ENCODE measurements at places on chromosomes 4 and X.
A peak's percentile ranks its signal among the peaks of the same experiment; 100 is the strongest.

DNA sequence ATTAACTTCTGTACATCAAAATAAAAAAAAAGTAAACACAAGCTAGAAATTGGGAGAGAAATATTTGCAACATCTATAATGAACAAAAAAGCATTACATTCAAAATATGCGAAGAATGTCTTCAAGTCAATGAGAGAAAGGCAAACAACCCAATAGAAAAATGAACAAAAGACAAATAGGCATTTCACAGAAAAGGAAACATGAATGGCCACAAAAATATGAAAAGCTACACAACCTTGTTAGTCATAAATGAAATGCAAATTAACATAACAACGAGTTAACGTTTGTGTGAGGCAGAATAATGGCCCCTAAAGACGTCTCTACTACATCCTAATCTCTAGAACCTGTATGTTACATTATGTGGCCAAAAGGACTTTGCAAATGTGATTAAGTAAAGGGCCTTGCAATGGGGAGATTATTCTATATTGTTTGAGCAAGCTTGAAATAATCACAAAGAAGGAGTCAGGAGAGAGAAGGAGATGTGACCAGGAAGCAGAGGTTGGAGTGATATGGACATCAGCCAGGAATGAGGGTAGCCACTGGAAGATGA lies 86.8 kb downstream of the WDFY3 start:
- H3K36me3 ChIP-seq: no peaks in the 10 kb centered on the region
- no peak overlapping the region for H3K27ac ChIP-seq
- no peaks in the 10 kb centered on the region for H3K4me1 ChIP-seq
- no peaks in the 10 kb centered on the region for H3K27me3 ChIP-seq

DNA sequence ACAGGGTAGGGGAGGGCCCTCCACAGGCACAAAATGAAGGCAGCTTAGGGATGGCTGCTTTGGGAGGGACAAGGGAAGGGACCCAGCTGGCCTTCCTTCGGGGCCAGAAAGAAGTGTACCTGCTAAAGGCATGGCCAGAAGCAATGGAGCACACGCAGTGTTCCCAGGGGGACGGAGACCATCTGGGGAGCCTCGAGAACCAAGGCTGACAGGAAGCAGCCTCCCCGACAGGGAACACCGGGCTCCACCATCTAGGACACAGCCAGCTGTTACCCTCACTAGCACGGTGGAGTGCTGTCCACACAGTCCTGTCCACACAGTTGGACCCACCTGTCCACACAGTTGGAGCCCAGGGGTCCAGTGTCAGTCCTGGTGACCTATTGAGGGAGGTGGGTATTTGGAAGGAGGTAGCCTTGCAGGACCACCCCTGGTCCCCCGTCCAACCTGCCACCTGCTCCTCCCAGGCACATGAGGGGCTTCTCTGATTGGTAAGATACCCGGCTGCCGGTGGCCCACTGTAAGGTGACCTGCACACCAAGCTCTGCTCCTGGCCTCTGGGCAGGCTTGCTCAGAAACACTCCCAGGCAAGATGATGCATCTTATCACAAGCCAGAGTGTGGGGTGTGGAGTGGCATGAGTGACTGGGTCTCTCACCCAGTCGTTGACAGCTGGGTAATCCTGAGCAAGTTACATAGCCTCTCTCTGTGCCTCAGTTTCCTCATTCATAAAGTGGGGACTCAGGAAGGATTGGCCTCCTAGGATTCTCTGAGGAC lies 20.5 kb upstream of the AFAP1 start:
- peak overlapping the region; percentile 94 for H3K27ac ChIP-seq
- no peaks in the 10 kb centered on the region for H3K36me3 ChIP-seq
- H3K4me3 ChIP-seq: peak overlapping the region; percentile 42
- DNase-seq: no peak
- H3K27me3 ChIP-seq: peaks cover 7% of the 10 kb centered on the region

GRCh38 chrX:9337046-9337445 lies 127.8 kb upstream of the TBL1X start:
- DNase-seq: no peak
- H3K4me1 ChIP-seq: peaks cover 44% of the 10 kb centered on the region
- no peak overlapping the region for H3K4me3 ChIP-seq

- peaks cover 14% of the 10 kb centered on the region for H3K36me3 ChIP-seq
- H3K4me1 ChIP-seq: peaks cover 42% of the 10 kb centered on the region
- H3K27ac ChIP-seq: no peak overlapping the region
- no peak for DNase-seq
- H3K27me3 ChIP-seq: no peaks in the 10 kb centered on the region
Observed at GRCh38 chr4:98448908-98449307, 187.7 kb downstream of the RAP1GDS1 start.

DNA sequence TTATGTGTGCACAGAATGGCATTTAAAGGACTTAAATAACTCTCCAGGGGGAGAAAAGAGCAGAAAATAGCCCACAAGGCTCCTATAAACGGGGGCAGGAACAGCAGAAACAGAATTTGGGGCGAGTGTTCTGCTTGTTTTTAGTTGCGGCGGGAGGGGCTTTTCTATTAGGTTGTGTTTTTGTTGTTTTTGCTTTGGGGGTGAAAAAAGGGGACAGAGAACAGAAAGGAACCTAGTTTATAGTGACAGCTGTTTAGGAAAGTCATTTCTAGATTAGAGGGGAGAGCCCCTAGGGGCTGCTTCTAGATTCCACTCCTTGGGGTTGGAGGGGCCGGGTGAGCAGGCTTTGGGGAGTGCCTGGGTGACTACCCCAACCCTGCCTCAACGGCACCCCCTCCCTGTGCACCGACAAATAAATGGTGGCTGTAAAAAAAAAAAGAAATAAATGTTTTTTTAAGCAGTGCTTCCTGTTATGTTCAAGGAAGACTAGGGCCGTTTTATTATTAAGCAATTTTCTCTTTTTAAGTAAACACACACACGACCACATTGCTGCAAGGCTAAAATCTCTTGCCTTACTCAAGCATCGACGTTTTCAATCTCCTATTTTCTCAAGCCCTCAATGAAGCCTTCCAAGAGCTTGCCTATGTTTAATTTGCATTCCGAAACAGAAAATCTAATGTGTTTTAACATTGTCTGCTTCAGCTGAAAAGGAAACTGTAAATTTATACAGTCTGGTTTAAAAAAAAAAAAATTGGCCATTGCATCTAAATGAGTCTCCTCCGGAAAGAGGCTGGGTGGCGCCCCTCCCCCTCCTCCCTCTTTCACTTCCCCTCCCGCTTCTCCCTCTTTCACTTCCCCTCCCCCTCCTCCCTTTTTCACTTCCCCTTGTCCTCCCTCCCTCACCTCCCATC lies 123.3 kb upstream of the TBL1X start:
- H3K27ac ChIP-seq: peak overlapping the region; percentile 88
- DNase-seq: peak; percentile 72
- peaks cover 41% of the 10 kb centered on the region for H3K4me1 ChIP-seq
- peak overlapping the region; percentile 69 for H3K4me3 ChIP-seq
- H3K27me3 ChIP-seq: peaks cover 12% of the 10 kb centered on the region
- no peaks in the 10 kb centered on the region for H3K36me3 ChIP-seq

GRCh38 chr4:104596189-104596588 lies 101.5 kb upstream of the CXXC4 start:
- no peaks in the 10 kb centered on the region for H3K36me3 ChIP-seq
- H3K4me1 ChIP-seq: peaks cover 1% of the 10 kb centered on the region
- H3K27ac ChIP-seq: no peak overlapping the region
- peaks cover 2% of the 10 kb centered on the region for H3K27me3 ChIP-seq

DNA sequence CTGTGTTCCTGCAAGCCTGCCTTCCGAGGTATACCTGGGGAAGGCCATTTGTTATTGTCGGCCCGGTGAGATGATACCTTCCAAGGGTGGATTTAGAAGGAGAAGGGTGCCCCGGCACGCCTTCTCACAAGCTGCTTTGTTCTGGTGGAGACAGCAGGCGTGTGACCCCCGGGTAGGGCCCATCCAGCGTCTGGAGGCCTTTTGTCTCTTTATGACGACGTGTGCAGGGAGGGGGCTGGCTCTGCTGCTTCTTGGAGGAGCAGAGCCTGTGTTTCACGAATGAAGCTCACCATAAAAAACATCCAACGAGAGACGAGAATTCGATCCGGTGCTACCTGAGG lies 45.3 kb downstream of the SHOX start:
- no peaks in the 10 kb centered on the region for H3K36me3 ChIP-seq
- no peak overlapping the region for H3K27ac ChIP-seq

DNA sequence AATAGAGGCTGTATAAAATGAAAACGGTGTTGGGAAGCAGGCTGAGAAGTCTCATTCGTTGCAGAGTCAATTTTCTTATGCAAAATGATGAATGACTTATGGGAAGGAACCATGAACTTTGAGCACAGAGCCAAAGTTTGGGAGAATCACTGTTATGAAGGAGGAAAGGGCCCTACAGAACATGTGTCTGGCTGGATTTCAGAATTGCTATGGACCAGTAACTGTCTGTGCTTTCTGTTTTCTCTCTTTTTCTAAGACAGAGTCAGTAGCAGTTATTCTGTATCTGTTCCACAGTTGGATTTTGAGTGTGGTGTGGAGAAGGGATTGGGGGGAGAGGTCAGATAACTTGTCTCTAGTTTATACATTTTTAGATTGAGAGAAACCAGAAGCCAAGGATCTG lies 265.0 kb upstream of the HS3ST1 start:
- DNase-seq: no peak
- H3K36me3 ChIP-seq: no peaks in the 10 kb centered on the region
- peaks cover 4% of the 10 kb centered on the region for H3K27me3 ChIP-seq
- H3K27ac ChIP-seq: no peak overlapping the region
- no peaks in the 10 kb centered on the region for H3K4me1 ChIP-seq

GRCh38 chrX:147072747-147073146 lies 258.2 kb upstream of the CXorf51A start:
- H3K36me3 ChIP-seq: no peaks in the 10 kb centered on the region
- H3K4me3 ChIP-seq: no peak overlapping the region
- no peak overlapping the region for H3K27ac ChIP-seq
- peaks cover 9% of the 10 kb centered on the region for H3K27me3 ChIP-seq

- H3K4me1 ChIP-seq: peaks cover 18% of the 10 kb centered on the region
- H3K27me3 ChIP-seq: peaks cover 9% of the 10 kb centered on the region
- H3K27ac ChIP-seq: peak overlapping the region; percentile 79
- peak overlapping the region; percentile 10 for H3K4me3 ChIP-seq
- DNase-seq: no peak
Observed at GRCh38 chr4:89509708-89510281, 202.2 kb upstream of the GPRIN3 start.

DNA sequence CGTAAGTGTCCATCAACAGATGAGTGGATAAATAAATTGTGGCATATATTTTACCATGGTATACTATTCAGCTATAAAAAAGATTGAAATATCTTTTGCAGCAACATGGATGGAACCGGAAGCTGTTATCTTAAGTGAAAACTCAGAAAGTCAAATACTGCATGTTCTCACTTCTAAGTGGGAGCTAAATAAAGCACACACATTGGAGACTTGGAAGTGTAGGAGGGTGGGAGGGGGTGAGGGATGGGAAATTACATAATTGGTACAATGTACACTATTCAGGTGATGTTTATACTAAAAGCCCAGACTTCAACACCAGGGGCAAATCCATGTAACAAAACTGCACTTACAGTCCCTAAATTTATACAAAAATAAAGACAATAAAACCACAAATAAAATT lies 72.6 kb upstream of the SPRY1 start:
- no peak for DNase-seq
- no peaks in the 10 kb centered on the region for H3K4me1 ChIP-seq
- no peak overlapping the region for H3K4me3 ChIP-seq
- no peaks in the 10 kb centered on the region for H3K36me3 ChIP-seq

- H3K4me1 ChIP-seq: peaks cover 11% of the 10 kb centered on the region
- peaks cover 60% of the 10 kb centered on the region for H3K27me3 ChIP-seq
- no peak for DNase-seq
- no peak overlapping the region for H3K4me3 ChIP-seq
Observed at GRCh38 chrX:46180258-46180687, 364.9 kb downstream of the ZNF674 start.

GRCh38 chr4:109548655-109549054 lies 11.4 kb upstream of the MCUB start:
- peaks cover 31% of the 10 kb centered on the region for H3K4me1 ChIP-seq
- no peak for DNase-seq
- peaks cover 43% of the 10 kb centered on the region for H3K36me3 ChIP-seq
- H3K27ac ChIP-seq: peak overlapping the region; percentile 83
- H3K4me3 ChIP-seq: no peak overlapping the region

- peak overlapping the region; percentile 76 for H3K4me3 ChIP-seq
- peaks cover 8% of the 10 kb centered on the region for H3K27me3 ChIP-seq
- peaks cover 8% of the 10 kb centered on the region for H3K4me1 ChIP-seq
- H3K36me3 ChIP-seq: peaks cover 22% of the 10 kb centered on the region
Observed at GRCh38 chrX:23699636-23700194, 32.4 kb downstream of the PRDX4 start.
